HT1080 (cell line): ENCODE measurements at places on chromosomes 6 and 20. TPM values are rescaled to one million over a fixed set of nuclear protein-coding genes. Genes with fewer than 3 reads are reported as not detected.

TFAP2D gene
- not detected in 2 replicates for total RNA-seq

CDYL gene
- 21.2 and 28.4 TPM in 2 replicates for total RNA-seq

POFUT1 gene
- 75.8 and 82.3 TPM in 2 replicates for total RNA-seq

TREML4 gene
- not detected in 2 replicates for total RNA-seq

SLC22A1 gene
- total RNA-seq, result 1.1 and 2.7 TPM in 2 replicates

SLC35F1 gene
- 0.05 and 0.07 TPM in 2 replicates for total RNA-seq
